ENCODE measurements at places on chromosomes 3 and 15.

GRCh38 chr15:34734303-34734702, 20.5 kb downstream of the GJD2 start:
- no peak for DNase-seq

- no peak for DNase-seq
Observed at GRCh38 chr3:120428924-120429323, 21.9 kb downstream of the FSTL1 start.

DNA sequence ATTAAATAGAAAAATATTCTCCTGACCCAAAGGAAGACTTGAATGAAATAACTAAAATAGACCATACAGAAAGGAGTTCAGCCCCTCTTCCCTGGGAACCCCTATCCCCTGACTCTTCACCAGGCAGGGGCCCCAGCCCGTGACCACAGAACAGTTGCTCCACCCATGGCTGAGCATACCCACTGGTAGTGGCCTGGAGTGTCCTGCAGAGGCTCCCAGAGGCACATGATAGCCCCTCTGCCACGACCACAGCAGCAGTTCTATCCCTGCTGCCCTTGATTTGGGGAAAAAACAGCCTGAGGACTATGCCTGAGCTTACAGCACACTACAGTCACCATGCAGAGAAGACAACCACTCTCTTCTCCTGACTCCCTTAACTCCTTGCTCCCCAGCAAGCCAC, 31.8 kb downstream of the TTC14 start:
- no peak for DNase-seq

GRCh38 chr3:193711964-193712598, 119.1 kb downstream of the OPA1 start:
- no peak for DNase-seq

DNA sequence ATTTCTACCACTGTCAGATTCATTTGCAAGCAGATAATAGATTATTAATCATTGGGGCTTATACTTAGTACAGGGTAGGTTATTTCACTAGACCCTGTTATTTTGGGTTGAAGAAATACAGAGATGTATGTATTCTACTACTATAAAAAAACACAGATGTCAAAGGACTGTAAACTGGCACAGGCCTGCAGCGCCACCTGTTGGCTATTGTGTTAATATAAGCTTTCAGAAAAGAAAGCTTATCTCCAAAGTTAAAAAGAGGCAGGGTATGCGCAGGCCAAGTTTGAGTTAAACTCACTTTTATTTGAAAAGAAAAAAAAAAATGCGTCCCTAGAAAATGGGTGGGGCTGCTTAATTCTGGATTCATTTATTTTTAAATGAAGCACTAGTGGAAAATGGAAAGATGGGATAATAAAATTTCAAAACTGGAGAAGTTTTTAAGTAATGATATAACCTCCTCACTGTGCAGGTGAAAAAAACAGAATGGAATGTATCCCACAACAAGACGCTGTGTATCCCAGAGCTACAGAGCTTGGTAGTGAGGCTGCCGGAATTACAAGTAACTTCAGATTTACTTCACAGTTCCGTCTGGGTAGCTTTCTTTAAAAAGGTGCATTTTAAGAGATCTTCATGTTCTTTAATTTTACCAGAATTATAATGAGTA, 407.2 kb upstream of the TGFBR2 start:
- peak; percentile 29 for DNase-seq

DNA sequence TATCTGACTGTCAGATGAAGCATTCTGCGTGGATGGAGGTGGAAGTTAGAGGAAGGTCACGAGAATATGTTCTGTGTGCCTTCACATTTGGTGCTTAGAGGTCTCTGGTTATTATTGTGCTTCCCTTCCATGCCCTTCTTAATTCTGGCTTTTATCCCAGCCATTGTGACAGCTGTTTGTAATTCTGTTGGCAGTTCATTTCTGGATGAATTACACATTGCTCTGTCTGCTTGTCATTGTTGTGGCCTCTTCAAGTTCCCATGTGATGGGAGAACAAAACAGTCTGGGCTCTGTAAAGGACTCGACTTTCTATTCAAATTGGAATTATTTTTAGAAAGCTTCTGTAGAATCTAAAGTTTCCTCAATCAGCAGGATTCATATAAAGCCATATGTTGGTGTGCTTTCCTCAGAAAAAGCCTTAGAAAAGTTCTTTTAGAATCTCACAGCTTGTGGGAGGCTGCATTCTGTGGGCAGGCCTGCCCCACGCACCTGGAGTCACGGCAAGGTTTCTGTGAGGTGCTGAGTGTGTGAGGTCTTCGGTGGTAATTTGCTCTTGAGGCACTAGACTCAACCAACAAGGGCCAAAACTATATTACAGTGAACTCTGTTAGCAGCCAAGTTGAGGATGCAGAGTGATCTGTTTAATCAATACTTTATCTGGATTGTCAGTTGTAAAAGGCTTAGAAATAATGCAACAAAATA, 397.4 kb upstream of the AZI2 start:
- DNase-seq: no peak
